ENCODE measurements at places on chromosomes 12 and 14. TPM values are rescaled to one million over a fixed set of nuclear protein-coding genes. Genes with fewer than 3 reads are reported as not detected.

The PLA2G1B gene
- total RNA-seq: 8.5 TPM

GRCh38 chr12:24821691-24822090 is 127.2 kb downstream of the BCAT1 start:
- no peak overlapping the region for H3K27ac ChIP-seq
- H3K36me3 ChIP-seq: no peaks in the 10 kb centered on the region
- DNase-seq: peak; percentile 17

The MYF6 gene
- not detected for total RNA-seq

The FOXG1 gene
- not detected for total RNA-seq

The DHH gene
- total RNA-seq: 0.28 TPM

DNA sequence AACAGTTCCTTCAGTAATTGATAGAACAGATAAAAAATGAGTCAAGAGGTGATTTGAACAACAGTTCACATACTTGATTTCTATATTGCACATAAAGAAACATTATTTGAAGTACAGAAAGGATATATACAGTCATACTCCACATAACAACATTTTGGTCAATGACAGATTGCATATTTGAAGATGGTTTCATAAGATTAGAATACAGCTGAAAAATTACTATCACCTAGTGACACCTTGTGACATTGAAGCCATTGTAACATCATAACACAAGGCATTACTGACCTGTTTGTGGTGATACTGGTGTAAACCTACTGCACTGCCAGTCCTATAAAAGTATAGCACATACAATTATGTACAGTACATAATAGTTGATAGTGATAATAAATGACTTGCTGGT is 43.1 kb upstream of the ABCC9 start:
- no peaks in the 10 kb centered on the region for H3K36me3 ChIP-seq
- H3K4me3 ChIP-seq: no peak overlapping the region
- no peaks in the 10 kb centered on the region for H3K4me1 ChIP-seq
- H3K27me3 ChIP-seq: no peaks in the 10 kb centered on the region
- no peak overlapping the region for H3K27ac ChIP-seq

The POTEM gene
- not detected for total RNA-seq
